ENCODE measurements at places on chromosomes 12 and 14.

- DNase-seq = no peak
Measured at GRCh38 chr14:57266065-57266464, 2.6 kb downstream of the EXOC5 start.

DNA sequence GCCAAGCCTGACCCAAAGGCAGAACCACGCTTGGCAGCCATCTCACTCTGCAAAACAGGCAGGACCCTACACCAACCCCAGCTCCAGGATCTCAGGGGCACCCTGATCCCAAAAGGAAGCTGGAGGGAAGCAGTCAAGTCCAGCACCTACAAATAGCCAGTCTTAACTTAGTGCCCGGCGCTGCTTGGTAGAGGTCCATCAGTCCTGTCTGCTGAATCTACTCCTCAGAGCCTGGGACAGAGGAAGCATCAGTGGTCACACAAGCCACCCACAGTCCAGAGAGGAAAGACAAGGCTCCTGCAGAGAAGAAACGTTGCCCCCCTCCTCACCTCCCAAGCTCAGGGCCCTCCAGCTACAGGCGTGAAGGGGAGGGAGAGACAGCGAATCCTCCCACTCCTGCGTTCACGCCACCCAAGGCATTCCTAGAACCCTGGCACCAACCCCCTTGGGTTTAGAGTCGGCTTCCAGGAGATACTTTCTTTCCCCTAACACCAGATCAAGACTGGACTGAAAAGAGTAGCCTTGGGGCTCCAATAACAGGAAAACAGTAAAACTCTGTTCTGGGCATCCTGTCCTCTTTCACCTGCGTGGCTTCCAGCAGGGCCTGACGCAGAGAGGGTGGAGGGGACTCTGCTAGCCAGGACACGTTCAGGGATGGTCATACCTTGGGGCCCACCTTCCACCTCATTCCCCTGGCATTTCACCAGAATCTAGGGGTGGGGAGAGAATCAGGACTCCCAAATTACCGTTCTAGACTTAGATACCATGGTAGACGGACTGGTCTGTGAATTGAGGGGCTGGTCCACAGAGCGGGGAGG lies 1.2 kb downstream of the PXN start:
- no peak for DNase-seq

DNA sequence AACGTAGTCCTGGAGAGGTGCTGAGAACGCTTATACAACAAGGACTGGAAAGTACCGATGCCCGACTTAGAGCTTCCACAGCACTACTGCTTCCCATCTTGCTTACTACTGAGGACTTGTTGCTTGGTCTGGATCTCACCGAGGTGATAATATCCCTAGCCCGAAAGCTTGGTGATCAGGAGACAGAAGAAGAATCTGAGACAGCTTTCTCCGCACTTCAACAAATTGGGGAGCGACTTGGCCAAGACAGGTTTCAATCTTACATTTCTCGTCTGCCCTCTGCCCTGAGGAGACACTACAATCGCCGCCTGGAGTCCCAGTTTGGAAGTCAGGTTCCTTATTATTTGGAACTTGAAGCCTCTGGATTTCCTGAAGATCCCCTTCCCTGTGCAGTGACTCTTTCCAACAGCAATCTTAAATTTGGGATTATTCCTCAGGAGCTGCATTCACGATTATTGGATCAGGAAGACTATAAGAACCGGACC lies 1.1 kb downstream of the TOGARAM1 start:
- no peak for DNase-seq

DNA sequence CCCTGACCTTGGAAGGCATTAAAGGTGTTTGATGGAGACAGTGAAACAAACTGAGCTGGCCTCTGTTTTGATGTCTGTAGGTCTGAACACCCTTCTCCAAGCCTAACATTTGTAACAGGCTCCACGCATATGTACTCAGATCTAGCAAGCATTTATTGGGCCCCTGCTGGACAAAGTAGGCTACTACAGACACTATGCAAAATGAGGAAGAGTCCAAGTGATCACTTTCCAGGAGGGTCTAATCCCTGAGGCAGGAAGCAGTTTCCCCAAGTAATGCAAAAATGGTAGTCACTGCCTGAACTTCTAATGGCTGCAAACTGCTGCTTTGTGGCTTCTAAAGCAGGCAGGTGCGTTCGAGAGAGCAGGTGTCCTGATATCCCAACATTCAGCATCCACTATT lies 405.8 kb downstream of the MED13L start:
- no peak for DNase-seq

GRCh38 chr14:96077983-96078624 lies 38.9 kb downstream of the C14orf132 start:
- no peak for DNase-seq

- no peak for DNase-seq
Measured at GRCh38 chr12:62998454-62998853, 63.5 kb upstream of the PPM1H start.

DNA sequence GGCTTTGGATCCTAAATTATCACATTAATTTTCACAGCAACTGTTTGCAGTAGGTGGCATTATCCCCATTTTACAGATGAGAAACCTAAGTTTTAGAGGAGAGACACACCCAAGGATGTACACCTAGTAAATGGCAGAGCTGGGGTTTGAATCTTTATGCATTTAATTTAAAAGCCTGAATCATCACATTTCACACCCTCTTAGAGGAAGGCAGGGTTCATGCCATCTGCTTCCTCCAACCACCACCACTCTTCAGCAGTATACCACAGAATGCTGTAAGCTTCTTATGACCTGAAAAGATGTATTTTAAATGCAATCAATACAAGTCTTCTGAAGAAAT lies 90.3 kb downstream of the CRADD start:
- DNase-seq = no peak

DNA sequence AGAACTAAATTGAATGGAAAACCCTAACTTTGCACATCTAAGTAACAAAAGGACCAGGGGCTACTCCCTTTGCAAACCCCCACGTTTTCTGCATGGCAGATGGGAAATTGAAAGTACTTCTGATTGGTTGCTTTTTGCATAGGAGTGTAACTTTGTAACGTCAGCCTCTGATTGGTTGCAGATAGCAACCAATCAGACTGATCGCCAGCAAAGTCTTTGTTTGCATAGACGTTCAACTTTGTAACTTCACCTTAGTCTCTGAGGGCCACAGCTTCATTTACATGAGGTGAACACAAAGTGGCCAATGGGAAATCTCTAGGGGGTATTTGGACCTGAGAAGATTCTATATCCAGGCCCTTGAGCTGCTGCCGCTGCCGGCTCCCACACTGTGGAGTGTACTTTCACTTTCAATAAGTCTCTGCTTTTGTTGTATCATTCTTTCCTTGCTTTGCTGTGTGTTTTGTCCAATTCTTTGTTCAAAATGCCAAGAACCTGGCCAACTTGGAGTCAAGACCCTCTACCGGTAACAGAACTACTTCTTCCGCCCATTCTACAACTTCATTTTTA lies 102.5 kb upstream of the PRICKLE1 start:
- DNase-seq = no peak

- DNase-seq = no peak
Measured at GRCh38 chr12:57541001-57541400, 6.0 kb downstream of the DCTN2 start.

DNA sequence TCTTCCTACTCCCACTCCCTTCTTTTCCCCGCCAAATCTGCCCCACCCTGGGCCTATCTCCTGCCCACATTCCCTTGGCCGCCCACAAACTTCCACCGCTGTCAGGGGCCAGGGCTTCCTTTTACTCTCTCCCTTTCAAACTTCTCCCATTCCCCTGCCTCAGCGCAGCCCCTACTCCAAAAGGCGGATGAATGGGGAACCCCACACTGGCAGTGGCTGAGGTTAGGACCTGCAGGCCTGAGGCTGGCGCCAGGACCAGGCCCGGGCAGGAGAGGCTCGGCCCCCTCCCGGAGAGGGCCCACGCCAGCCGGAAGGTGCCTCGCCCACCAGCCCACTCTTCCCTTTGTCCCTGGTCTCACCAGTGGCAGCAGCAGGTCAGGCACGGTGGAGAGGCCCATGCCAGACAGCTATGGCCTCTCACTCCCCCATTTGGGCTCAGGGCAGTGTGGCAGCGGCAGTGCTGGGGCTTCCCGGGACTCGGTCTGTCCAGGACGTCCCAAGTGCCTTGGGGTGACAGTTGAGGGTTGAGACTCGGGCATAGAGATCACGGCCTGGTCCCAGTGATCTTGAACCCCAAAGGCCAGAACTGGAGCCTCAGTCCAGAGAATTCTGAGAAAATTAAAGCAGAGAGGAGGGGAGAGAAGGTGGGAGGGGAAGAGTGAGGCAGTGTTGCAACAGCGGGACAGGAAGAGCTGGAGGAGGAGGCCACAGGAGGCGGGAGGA lies at the start of gene TNFRSF1A:
TNFRSF1A (minus strand) TSS at position 660 of the 723 bp plus-strand sequence; CDS start at position 398, 262 bp downstream.
- peak; percentile 43 for DNase-seq

- DNase-seq = no peak
Measured at GRCh38 chr12:65822732-65823512, 1.4 kb upstream of the HMGA2 start.

DNA sequence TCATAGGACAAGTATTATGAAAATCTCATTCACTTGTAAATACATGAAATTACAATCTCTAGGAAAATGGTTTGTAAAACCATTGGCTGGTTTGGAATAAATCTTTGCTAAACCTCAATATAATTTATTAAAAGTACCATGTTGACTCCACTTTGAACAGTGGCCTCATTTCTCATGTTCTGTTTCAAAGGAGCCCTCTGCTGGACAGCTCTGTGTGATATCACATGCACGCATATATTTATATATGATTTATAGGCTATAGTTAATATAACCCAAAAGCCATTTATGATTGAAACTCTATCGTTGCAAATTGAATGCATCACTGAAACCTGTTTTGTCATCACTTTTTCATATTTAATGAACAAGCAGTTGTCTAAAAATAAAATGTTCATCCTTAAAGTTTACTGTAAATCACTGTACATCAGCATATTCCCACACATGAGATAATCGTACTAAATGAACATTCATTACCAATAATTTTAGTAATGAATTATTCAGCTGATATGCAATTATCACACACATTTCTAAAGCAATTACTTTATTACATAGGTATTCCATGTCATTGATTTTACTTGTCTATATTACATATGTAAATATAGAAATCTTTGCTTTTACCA lies 493.8 kb downstream of the NPAS3 start:
- no peak for DNase-seq

DNA sequence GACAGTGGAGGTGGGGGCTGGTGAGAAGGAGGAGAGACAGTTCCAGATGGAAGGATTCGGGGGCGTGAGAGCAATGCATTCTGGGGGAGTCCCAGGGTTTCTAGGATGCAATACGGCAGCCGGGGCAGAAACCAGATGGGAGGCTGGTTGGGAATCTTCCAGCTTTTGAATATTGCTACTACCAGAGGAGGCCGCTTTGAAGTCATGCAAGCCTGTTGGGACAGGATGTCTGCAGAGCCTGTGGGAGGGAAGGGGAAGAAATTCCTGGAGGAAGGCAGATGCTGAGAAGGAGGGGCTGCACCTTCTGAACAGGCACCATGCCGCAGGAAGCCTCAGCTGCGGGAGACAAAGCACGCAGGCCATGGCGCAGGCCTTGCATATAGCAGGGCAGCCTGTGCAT lies 105.4 kb downstream of the APAF1 start:
- DNase-seq = no peak

- no peak for DNase-seq
Measured at GRCh38 chr12:7096006-7096932, 4.0 kb upstream of the C1R start.

GRCh38 chr14:30125322-30125979 lies 197.8 kb upstream of the PRKD1 start:
- DNase-seq = no peak

GRCh38 chr12:62562846-62563245 lies 96.2 kb downstream of the MON2 start:
- no peak for DNase-seq

DNA sequence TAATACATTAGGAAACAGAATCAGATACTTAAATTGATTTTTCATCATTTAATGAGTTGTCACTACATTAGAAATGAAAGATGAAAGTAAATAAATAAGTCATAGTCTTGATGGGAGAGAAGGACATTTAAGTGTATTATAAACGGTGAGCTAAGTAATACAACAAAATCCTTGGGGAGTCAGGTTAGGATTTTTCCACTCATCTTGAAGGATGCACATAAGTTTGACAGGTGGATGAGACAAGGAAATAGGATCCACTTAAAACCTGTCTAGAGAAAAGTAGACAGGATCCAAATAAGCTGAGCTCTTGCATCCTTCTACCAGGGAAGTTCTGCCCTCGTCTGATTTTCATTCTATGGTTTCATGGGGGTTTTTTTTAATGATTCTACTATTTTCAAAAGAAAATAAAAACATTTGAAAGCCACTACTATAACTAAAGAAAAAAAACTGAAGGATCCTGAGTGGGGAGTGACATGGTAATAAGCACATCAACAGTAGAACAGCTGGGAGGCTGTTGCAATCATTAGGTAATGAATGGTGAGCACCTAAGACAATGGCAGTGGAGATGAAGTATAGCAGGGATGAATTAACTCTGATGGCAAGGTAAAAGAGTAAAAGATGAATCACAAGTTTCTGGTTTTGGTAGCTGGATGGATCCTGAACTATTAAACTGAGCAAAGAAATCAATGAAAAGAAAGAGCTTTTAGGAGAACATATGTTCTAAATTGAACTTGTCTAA lies 17.0 kb downstream of the CEP128 start:
- DNase-seq = no peak

DNA sequence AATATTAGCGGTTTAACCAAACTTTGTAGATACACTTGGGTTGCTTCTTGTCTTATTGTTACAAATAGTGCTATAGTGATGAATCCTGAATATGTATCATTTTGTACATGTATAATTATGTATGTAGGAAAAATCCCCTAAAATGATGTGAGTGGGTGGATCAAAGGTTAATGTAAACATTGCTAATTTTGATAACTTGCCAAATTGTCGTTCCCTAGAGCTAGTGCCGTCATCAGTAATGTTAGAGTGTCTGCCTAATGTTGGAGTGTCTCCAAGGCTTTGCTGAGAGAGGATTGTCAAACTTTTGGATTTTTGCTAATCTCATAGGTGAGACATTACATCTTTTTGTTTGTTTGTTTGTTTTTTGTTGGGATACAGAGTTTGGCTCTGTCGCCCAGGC lies 44.4 kb downstream of the AEBP2 start:
- no peak for DNase-seq

DNA sequence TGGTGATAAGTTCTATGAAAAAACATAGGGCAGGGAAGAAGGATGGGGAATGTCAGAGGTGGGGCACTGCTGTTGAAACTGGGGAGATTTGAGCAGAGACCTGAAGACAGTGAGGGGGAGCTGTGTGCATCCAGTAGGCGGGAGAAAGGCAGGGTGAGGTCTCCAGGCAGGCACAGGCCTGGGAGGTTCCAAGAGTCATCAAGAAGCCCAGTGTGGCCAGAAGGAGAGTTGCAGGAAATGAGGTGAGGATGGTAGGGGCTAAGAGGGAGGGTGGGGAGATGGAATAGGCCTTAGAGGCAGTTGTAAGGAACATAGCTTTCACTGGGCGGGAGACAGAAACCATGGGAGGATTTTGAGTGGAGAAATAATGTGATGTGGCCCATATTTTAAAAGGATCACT lies 341.8 kb downstream of the GLT1D1 start:
- no peak for DNase-seq

DNA sequence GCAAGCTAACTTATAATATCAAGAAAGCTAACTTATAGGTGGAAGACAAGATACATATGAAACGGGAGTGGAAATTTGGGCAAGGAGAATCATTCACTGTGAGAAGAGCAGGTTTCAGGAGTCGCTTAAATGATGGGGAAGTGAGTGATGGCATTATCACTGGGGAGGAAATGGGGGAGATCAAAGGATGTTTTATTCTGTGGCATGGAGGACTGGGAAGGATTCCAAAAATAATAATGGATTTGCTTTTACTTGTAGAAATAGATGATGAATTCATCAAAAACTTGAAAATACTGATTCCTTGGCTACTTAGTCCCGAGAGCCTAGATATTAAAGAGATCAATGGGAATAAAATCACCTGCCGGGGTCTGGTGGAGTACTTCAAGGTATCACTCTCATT lies 47.8 kb downstream of the SAV1 start:
- DNase-seq = no peak

Data from T-cell (primary cell).